Omental fat pad (tissue), 4 donors: ENCODE measurements at places on chromosomes 7 and 10. TPM values are rescaled to one million over a fixed set of nuclear protein-coding genes. Genes with fewer than 3 reads are reported as not detected.

DNA sequence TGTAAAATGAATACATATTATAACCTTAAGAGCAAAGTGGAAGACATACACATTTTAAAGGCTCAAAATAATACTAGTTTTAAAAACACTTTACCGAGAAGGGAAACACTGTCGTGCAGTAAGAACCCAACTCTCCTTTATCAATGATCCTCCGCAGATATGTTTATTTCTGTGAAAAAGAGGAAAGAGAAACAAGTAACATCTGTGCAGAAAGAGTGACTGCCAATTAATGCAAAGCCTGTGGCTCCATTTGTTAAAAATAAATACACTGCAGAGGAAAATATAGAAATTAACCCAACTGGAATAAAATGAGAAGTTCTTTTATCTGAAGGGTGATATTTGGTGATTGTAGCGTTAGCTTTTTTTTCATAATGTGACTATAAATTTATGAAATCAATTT lies 62.7 kb downstream of the HGF start:
- no peak for DNase-seq

Gene TCTN3
- 25.0 TPM for total RNA-seq

Gene CHN2
- total RNA-seq: 14.2 TPM

GRCh38 chr7:140358412-140359051 lies 39.8 kb downstream of the SLC37A3 start:
- DNase-seq: no peak

Gene PIK3AP1
- total RNA-seq: 34.7 TPM
